ENCODE measurements at places on chromosomes 16 and 17.

- DNase-seq: peak; percentile 28
Observed at GRCh38 chr16:46836534-46837530, 5.9 kb upstream of the C16orf87 start.

GRCh38 chr16:81442220-81442915, 2.2 kb upstream of the CMIP start:
- DNase-seq: no peak

- DNase-seq: no peak
Observed at GRCh38 chr17:64212122-64212521, 50.9 kb downstream of the TEX2 start.

GRCh38 chr16:8346294-8346693, 244.0 kb downstream of the TMEM114 start:
- DNase-seq: no peak

- peak; percentile 22 for DNase-seq
Observed at GRCh38 chr17:73228748-73229236, 32.9 kb downstream of the CPSF4L start.

- DNase-seq: no peak
Observed at GRCh38 chr17:13410874-13411273, 190.9 kb downstream of the HS3ST3A1 start.
